Stimulated activated CD4-positive, alpha-beta T cell treated with anti-CD3 and anti-CD28 coated beads, Interleukin-2, amount 100 ng/mL, for 48 hours (primary cell): ENCODE measurements at places on chromosomes 16 and 17.

GRCh38 chr16:14133907-14134306 lies 62.8 kb downstream of the MRTFB start:
- DNase-seq, result no peak

DNA sequence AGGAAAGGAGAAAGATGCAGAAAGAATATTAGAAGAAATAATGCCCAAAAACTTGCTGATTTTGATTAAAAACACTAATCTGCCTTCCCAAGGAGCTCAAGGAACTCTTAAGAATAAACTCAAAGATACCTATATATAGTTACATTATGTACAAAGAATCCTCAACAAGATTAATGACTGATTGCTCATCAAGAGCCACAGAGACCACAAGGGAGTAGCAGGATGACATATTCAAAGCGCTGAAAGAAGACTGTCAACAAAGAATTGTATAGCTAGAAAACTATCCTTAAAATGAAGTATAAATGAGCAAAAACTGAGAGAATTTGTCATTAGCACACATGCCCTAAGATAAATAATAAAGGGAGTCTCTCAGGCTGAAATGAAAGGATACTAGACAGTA lies 6.2 kb downstream of the LPCAT2 start:
- DNase-seq, result no peak

GRCh38 chr16:84722068-84722467 lies 22.3 kb downstream of the USP10 start:
- DNase-seq, result no peak

GRCh38 chr16:87834005-87834667 lies 35.2 kb downstream of the SLC7A5 start:
- DNase-seq, result no peak

- DNase-seq, result no peak
These were observed 486.7 kb upstream of the SALL1 start for GRCh38 chr16:51637770-51638094.

DNA sequence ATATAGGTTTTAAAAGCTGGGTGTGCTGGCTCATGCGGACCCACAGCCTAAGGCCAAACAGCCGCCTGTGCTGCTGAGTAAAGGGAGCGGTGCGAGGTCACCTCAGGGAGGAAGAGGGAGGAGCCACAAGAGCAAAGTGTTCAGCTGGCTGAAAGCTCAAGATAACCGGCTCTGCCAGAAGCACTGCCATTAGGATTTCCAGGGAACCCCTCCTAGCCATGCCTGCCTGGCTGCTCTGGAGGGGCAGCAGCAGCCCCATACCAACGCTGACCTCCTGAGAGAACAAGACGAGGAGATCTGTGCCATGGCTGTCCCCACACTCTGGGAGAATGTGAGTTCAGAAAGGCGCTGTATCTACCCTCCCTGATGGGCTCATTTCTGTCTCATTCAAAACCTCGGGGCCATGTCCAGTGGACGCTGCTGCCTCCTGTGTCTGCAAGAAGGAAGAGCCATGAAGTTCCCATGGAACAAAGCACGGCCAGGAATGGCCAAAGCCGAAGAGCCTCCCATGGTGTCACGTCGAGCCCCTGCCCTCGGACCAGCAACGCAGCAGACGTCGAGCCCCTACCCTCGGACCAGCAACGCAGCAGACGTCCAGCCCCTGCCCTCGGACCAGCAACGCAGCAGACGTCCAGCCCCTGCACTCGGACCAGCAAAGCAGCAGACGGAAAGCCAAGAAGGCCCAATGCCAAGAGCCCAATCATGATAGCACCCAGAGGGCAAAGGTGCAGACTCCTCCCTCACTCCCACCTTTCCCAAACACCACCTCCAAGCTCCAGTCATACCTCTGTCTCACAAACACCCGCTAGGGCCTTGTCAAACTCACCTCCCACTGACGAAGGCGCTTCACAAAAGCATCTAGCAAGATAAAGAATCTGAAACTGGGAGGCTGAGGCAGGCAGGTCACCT lies 107.0 kb downstream of the ANKRD11 start:
- DNase-seq, result no peak

- no peak for DNase-seq
These were observed 1.0 kb downstream of the NOG start for GRCh38 chr17:56594320-56595107.

- DNase-seq, result no peak
These were observed 288 bp upstream of the KRT34 start for GRCh38 chr17:41382394-41382793.

DNA sequence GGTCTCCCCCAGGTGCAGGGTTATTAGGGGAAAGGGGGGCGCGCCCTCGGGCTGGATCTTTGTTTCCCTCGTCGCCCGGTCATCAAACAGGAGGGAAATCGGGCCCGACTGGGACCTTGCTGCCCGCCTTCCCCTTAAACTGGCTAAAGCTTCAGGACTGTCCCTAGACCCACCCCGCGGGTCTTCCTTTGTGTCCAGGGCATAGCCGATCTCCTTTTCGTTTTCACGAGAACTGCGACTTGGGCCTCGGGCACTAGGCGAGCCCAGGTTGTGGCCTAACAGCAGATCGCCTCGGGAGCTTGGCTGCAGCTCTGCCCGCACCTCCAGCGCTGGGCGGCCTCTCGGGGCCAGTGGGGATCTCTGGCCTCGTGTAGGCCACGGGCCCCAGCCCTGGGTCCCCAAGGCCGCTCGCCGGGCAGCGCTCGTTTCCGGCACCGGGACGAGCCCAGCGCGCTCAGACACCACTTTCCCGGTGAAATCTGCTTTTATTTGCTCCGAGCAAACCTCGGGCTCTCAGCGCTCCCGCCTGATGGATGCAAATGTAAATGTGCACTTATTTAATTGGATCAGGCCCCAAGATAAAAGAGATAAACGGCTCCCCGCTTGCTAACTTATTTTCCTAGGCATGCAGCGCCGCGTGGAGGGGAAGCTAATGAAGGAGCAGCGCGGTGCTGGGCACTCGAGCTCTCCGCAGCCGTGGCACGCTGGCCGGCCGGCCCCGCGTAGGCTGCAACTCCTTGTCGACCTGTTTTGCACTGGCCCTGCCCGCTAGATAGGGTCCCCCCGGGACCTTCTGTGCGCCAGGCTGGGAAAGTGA lies 7.8 kb downstream of the IRX5 start:
- no peak for DNase-seq

GRCh38 chr16:19785512-19786130 lies 67.5 kb downstream of the IQCK start:
- DNase-seq, result no peak

- no peak for DNase-seq
These were observed 6.8 kb downstream of the MEAK7 start for GRCh38 chr16:84497418-84498222.

GRCh38 chr16:28166394-28167208 lies 45.2 kb downstream of the XPO6 start:
- DNase-seq, result no peak

DNA sequence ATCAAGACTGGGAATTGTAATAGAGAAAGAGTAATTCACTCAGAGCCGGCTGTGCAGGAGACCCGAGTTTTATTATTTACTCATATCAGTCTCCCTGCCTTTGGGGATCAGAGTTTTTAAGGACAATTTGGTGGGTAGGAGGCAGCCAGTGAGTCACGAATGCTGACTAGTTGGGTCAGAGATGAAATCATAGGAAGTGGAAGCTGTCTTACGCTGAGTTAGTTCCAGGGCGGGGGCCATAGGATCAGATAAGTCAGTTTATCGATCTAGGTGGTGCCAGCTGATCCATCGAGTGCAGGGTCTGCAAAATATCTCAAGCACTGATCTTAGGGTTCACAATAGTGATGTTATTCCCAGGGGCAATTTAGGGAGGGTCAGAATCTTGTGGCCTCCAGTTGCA lies 20.2 kb upstream of the GUCY2D start:
- DNase-seq, result no peak

- no peak for DNase-seq
These were observed 115.1 kb downstream of the ABCA8 start for GRCh38 chr17:68840073-68840472.

GRCh38 chr16:24734382-24734781 lies 4.9 kb downstream of the TNRC6A start:
- no peak for DNase-seq

DNA sequence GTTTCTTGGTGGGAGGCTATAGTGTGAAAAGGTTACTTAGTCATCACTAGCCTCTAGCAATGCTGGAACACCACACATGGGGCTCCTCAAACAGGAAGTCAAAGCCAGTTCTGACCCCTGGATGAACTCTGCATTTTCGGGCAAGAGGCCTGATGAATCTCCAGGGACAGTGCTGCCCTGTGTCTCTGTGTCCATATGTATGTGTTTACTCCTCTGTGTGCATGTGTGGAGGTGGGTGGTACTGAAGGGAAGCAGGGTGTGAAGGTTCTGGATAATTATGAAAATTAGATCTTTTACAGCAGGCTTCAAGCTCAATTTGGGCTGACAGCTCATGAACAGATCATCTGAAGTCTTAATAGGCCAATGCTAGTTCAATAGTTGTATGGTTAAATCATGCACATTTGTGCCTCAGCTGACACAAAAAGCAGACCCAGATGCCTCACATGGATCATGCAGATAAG lies 133.6 kb downstream of the SNX11 start:
- no peak for DNase-seq
